ENCODE measurements at places on chromosomes 3 and 15.

DNA sequence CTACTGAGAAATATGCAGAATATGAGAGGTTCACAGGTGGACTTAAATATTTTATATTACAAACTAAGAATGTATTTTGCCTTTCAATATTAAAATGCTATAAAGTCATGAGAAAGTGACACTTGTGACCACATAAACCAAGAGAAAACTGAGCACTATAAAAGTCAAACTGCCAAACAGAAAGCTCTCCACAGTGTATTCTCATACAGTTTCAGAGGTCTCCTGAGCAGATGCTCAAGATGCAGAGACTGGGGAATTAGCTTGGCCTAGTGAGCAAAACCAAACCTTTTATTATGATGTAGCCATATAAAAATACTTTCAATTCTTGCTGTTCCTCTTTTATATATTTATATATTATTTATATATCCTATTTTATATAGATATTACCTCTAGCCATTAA is 227.8 kb downstream of the TBC1D5 start:
- DNase-seq, result no peak

DNA sequence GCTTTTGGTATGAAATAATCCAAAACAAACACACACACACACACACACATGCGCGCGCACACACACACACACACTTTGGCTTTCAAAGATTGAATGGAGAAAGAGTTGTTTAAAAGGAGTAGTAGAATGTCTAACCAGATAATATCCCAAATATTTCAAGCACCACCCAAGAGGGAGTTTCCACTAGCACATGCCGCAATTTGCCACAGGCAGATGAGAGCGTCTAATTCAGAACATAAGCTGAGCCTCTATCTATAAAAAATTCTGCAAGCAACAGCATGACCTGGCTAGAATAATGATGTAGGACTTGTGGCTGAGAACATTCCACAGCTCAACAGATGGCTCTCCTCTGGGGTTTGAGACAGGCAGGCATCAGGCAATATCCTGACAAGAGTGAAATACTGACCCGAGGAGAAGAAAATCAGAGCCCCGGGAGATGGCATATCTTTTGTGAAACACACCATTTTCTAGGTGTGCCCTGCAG is 302.5 kb upstream of the GADL1 start:
- no peak for DNase-seq

- DNase-seq, result no peak
These were observed 73.8 kb upstream of the HEG1 start for GRCh38 chr3:125129512-125129997.

DNA sequence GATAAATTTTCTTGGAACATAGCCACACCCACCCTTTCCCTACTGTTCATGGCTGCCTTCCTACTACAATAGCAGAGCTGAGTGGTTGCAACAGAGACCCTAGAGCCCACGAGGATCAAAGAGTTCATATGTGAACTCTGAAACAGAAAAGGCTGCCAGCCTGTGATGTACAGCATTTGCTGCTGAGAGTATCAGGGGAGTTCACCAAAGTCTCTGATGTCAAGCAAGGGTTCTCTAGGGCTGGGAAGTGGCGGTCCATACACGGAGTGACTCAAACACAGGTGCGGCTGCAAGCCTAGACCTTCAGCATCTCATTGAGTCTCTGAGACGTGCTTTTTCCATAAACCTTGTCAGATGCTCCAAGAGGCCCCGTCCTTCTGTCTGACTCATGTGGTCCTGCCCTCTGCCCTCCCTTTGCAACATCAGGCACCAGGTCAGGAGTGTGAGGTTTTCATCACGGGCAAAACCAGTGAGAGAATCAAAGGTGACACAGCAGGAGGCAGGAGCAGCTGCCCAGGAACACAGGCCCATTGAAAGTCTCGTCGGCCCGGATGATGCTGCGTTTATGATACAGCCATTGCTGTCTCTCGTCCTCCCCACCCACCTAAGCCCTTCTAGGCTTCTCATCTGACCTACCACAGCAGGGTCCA is 42.9 kb downstream of the PCSK6 start:
- DNase-seq, result no peak

DNA sequence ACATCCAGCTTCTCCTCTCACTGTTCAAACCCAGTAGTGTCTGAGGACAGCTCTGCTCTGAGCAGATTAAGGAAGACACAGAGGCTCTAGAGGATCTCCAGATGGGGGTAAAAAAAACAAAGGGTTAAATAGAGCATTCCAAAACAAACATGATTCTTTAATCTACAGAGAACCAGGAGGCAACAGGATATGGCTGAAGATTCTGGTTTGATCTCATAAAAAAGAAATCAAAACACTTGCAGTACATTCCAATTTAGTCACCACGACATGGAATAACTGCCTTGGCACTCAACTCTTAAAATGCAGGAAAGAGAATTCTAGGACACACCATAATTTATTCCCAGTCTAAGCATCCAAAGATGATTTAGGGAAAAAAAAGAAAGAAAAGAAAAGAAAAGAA is 32.0 kb downstream of the TM4SF4 start:
- no peak for DNase-seq

DNA sequence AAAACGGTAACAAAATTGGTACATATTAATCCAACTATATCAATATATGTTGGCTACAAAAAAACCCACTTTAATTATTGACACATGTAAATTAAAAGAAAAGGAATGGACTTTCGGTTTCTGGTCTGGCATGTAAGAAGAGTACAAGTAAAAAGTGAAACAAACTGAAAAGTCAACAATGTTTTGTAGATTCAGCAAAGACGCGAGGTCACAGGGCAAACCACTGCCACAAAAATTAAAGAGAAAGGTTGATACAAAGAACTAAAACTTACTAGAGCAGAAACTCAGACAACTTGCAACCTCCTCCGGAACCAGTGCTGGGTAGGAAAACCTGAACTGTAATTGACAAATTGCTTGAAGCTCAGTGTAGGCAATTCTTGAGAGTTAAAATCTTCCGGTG is 110.6 kb upstream of the ARPP21 start:
- no peak for DNase-seq

GRCh38 chr15:39028069-39028468 is 463.5 kb upstream of the RASGRP1 start:
- DNase-seq, result no peak

- no peak for DNase-seq
These were observed 83.9 kb upstream of the TGFBR2 start for GRCh38 chr3:30522476-30522875.

GRCh38 chr15:32834156-32834555 is 116.4 kb downstream of the GREM1 start:
- DNase-seq, result no peak

DNA sequence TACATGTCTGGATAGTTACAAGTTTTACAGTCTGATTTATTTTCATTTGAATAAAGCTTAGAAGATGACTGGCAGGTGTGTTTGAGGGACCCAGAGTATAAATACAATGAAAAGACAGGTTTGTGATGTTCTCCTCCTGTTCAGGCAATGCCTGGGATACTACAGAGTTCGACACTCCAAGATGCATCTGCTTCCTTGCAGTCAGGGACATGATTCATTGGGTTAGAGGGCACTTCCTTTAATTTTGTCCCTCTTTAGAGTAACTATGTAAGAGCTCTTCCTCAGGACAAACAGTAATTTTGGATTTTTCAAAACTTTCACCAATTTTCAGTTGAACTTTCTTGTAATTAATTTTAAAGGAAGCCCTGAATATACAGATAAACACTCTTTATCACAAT is 102.0 kb downstream of the LMLN start:
- DNase-seq, result no peak

GRCh38 chr15:85744579-85744978 is 50.1 kb downstream of the KLHL25 start:
- no peak for DNase-seq

- peak; percentile 19 for DNase-seq
These were observed 52.1 kb downstream of the ITGB5 start for GRCh38 chr3:124834723-124835718.

DNA sequence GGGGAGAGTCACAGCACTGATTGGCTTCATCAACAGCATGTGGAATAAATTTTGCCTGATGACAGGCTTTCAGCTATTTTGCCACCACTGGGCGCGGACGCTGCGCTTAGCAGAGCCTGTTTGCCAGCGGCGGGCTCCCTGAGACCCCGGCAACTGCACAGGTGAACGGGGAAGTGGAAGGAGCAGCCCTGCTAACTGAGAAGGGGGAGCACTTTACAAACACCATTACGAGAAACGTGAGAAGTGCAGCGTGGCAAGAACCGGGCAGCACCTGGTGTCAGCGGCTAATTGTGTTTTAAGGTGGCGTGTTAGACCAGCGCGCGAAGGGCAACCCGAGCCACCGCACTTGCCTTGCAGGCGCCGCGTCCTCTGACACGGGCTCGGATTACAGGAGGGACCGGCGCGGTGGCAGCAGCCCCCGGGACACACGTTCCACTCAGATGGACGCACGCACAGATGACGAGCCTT is 307.8 kb upstream of the ARRDC4 start:
- DNase-seq, result no peak

GRCh38 chr3:182492536-182492935 is 300.8 kb upstream of the ATP11B start:
- DNase-seq, result no peak

DNA sequence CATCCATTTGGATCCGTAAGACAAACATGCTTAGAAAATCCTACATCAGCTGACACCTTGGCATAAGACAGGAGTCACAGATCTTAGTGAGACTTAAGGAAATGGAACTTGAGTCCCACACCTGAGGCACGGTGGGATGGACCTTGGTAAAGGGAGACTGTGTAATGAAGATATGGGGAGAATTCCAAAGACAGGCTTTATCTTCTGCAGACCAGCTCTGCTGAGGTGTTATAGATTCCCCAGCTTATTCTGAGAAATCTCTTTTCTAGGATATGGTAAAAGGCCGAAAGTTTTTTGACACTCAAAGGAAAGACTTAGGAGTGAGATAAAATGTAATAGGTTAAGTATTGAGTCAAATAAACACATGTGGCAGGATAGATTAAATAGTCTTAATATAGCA is 8.3 kb upstream of the MTMR10 start:
- no peak for DNase-seq

GRCh38 chr15:48177383-48177765 is 721 bp downstream of the MYEF2 start:
- DNase-seq, result no peak

DNA sequence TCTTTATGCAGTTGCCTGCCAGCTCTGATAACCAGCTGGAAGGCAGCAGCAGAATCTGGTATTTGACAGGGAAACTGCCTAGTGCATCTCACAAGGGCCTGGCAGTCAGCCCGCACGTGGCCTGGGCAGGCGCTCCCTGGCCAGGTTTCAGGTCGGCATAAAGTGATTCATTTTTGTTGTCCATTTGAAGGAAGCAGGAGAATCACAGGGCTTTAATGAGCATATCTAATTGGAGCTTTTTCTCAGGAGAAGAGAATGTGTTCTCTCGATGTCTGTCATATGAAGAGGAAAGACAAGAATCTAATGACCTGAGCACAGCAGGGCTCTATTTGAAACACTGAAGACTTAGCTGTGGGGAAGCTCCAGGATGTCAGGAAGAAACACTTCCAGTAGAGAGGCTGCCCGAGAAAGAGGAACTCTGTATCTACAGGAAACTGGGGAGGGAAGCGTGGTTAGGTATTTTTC is 98.8 kb upstream of the MB21D2 start:
- no peak for DNase-seq

DNA sequence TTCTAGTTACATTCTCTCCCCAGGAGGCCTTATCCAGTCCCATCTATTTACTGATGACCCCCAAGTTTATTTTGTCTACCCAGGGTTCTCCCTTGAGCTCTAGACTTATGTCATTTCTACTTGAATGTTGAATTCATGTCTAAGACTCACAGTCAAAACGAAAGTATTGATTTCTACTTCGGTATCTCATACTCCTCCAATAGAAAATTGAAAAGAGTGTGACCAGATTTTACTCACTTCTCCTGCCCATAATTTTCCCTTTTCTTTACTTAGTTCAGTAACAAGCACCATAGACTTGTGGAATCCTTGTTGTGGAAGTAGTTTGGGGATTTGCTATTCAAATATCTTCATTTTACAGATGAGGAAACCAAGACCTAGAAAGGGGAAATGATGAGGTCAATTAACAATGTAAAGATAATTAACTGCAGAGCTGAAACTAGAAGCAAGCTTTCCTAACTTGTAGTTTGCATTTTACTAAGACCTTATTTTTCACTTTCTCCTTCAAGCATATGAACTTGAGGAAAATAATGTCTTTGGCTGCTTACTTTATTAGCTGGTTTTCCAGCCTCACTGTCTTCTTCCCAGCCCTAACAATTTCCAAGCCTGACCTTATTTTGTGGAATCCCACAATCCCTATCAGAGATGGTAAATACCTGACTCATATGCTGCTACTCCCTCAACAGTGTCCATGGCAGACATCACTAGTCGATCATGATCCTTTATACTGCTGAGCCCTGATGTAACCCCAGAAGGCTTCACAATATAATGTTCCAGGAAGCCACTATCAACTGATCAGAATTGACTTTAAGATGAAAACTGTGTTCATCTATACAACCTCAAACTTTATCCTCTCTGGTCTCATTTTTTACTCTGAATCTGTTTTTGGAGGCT is 123.9 kb upstream of the AGBL1 start:
- no peak for DNase-seq

DNA sequence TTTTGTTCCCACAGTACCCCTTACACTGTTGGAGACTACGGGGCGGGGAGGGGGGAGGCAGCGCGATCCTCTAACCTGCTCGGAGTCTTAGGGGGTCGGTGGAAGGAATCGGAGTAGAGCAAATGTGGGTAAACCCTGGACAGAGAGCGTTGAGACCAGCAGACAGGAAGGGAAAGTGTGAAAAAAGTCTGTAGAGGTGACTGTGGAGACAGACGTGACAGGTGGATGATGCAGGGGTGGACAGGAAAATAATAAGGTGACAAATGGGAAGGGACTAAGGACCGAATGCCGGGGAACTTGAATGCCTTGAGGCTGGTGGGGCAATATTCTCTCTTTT is 424 bp downstream of the EAF2 start:
- DNase-seq, result no peak

DNA sequence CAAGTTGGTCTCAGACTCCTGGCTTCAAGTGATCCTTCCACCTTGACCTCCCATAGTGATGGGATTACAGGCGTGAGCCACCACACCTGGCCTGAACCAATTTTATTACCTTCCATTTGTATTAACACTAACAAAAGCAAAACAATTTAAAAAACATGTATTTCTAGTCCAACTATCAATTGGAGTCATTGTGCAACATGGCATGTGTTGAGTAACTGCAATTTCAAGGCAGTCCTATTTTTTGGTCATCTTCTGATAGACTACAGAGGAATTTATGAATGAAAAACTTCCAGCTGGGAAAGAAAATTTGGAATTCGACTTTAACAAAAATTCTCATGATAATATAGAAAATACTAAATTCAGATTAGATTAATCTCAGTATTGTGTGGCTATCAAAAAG is 16.8 kb downstream of the SPTSSB start:
- DNase-seq, result no peak

DNA sequence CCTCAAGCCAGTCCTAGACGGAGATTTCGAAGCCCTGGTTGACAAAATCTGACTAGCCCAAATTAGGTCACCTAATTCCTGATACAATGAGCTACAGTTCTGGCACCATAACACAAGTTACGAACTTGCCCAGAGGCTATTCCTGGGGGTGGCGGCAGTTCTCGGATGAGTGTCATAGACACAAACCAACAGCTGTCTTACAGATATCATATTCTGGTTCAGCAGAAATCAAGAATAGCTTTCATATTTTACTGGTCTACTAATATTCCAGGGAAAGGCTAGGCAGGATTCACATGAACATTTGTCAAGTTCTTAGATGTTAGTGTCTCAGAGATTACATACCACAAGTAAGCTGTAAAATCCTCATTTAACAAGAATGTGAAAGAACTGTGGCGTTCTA is 8.8 kb downstream of the ANAPC13 start:
- DNase-seq, result no peak
